ENCODE measurements at places on chromosomes 12 and 14.

DNA sequence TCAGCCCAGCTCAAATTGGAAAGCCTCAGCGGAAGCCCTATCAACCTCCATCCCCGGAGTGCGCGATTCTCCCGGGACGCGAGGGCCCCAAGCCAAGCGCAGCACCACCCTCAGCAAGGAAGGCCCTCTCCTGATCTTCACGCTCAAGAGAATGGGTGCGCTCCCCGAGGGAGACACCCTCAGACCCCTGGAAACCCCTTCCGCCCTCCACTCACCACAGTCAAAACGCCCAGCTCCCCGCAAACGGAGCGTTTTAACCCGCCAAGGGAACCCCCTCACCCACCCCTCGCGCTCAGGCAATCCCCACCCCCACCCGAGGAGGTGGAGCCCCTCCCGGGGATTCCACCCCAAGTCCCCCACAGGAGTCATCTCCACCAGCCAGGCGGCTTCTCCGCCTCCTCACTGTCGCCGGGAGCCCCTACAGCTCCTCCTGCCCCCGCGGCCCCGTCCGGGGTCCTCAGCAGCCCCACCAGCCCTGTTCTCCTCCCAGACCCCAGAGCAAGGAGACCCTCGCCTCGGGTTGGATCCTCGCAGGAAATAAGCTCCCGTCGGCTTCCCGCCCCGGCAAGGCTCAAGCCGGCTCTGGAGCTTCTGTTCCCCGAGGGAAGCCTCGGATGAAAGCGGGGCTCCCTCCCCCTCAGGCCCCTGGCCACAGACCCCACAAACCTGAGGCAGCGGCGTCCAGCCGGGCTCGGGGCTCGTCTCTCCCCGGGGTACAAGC, 507 bp downstream of the BAZ2A start:
- peak; percentile 92 for DNase-seq

DNA sequence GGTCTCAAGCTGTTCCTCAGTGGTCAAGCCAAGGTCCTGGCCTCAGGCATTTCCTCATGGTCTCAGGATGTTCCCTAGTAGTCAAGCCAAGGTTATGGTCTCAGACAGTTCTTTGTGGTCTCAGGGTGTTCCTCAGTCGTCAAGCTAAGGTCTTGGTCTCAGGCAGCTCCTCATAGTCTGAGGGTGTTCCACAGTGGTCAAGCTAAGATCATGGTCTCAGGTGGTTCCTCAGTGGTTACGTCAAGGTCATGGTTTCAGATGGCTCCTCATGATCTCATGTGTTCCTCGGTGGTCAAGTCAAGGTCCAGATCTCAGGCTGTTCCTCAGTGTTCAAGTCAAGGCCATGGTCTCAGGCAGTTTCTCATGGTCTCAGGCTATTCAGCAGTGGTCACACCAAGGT, 540.1 kb downstream of the VRK1 start:
- no peak for DNase-seq

DNA sequence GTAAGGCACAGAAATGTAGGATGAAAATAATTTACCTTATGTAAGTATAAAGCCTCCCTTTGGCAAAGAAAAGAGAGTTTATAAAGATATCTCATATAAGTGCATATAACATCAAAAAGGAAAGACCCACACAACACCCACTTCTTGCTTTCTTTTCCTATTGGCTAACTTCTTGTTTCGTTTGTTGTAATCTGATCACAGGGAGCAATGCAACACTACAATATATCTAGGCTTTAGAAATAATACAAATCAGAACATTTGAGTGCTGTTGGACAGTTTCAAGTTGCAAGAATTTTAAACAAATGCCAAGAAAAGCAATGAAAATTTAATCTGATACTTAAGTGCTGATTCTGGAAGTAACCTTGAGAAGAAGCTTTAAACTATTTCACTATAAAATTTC, 1.3 kb downstream of the FGD6 start:
- DNase-seq, result peak; percentile 75

GRCh38 chr14:76280221-76280620, 95.7 kb upstream of the ESRRB start:
- no peak for DNase-seq

DNA sequence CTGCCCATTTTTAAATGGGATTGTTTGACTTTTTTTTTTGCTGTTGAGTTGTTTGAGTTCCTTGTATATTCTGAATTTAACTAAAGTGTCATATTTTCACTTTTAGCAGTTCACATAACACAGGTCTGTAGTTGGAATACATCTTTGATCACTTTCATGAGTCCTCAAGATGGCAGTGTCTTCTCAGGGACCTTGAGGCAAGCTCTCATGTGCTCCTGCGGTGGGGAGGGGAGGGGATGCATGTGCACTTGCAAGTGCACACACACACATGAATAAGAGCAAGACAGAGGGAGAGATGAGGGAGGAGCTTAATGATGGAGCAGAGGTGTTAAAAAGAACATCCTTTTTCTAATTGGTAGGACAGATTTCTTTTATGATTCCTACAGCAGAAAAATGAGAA, 291.4 kb upstream of the OR4E1 start:
- DNase-seq, result no peak

GRCh38 chr12:56894698-56895368, 39.4 kb downstream of the SDR9C7 start:
- no peak for DNase-seq

DNA sequence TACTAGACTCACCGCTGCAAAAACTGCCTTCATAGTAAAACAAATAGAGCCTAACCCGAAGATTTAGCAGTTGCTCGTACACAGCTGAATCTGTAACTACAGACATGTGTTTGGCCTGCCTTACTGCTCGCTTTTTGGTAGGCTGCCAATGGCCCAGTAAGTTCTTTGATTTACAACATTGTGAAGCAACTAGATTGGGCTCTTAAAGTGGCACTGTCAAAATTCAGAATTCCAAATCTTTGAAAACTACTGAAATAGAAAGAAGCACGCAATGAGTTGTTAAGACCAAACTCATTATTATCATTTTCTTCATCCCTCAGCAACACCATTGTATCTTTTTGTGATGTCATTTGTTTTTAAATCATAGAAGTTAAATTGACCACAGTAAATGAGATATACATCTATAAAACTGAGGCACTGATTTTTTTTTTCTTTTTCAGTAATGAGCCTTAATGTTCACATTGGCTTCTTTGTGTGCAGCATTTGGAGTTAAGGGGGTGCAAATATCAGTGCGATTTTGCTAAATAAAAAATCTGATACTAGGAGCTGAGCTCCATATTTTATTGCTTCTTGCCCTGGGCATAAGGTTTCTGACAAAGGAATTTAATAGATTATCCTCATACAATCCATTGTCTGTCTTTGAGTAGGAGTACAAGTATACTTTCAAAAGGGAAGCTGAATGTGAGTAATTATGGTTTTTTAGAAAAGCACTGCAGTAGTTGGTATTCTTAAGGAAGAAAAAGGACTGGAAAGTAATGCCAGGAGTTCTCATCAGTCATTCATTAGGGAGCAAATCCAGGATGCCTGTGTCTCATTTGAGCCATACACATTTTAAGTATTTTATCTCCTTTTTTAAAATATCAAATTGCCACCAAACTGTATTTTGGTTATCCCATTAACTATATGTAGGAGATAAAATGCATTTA, 138.5 kb downstream of the KICS2 start:
- DNase-seq, result no peak

- no peak for DNase-seq
Measured at GRCh38 chr12:122437656-122438121, 15.2 kb upstream of the CLIP1 start.

DNA sequence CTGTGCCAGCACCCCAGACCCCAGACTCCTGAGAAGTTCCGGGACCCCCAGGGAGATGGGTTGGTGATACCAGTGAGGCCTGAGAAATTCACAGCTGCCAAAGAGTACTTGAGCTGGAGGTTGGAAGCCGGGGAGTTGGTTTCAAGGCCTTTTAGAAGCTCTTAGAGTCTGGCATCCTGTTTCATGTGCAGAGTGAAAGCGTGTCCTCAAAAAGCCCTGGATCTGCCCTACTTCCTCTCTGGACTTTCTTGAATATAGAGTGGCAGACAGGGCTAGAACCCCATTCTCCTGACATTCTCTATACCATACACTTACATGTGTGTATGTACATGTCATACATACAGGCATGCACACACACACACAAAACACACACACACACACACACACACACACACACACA, 31.3 kb upstream of the PPM1A start:
- peak; percentile 24 for DNase-seq

DNA sequence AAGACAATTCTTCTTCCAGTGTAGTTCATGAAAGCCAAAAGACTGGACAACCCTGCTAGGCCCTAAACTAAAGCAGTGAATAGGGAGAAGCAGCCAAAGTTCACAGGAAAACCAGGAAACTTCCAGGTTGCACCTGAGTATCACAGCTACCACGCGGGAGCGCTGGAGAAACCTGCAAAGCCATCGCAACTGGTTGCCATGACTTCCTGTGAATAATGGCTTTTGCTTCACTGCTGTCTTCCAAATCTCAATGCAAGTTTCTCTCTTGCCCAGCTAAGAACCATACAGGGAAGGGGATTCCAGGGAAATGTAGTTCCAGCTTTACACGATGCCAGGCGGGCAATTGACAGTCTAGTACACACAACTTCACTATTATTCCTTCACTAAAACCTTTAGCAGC, 114.1 kb downstream of the GXYLT1 start:
- no peak for DNase-seq

GRCh38 chr12:7344833-7345606, 41.1 kb downstream of the ACSM4 start:
- DNase-seq, result peak; percentile 74

DNA sequence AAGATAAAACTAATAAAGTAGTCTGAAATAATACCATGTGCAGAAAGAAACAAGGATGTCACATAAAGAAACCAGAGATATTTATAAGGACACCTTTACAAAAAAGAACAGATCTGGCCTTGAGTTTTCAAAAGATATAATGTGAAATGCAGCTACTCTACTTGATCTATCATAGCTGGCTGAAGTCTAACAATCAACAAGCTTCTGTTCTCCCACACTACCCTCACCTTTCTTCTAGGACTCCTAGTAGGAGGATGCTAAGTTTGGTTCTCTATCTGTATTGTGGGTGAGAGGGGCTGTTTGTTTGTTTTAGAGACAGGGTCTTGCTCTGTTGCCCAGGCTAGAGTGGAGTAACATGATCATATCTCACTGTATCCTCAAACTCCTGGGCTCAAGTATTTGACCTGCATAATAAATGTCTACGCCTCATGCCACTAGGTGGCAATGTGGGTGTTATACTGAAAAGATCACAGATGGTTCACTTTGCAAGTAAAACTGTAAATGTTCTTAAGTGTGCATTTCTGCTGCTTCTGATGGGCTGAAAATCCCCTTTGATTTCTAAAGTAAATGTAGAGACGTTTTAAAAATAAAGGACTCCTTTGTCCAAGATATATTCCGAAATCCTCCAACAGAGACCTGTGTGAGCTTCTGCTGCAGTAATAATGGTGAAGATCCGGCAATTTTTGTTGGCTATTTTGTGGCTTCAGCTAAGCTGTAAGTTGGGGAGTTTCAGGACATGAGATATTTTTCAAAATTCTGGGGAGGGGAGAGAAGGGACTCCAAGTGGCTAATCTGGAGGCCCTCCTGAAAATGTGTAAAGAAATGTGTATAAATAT, 269.3 kb downstream of the DAD1 start:
- peak; percentile 64 for DNase-seq

DNA sequence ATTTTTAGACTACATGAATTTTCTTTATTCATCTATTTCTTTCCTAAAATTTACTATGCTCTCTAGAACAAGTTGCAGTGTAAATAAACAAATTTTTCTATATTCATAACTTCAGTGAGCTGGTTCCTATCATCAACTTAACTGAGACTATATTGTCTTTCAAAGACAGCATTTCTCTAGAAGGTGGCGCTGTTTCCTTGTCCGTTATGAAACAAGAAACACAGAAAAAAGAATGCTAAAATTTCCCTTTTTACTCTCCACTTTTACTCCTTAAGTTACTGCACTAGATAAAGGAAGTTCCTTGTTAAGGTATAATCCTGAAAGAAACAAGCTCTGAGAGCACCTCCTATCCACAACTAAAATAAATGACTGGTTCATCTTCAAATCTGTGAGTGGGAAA, 8.2 kb upstream of the CLEC2A start:
- peak; percentile 71 for DNase-seq

- no peak for DNase-seq
Measured at GRCh38 chr12:104175726-104176247, 37.8 kb upstream of the NFYB start.

GRCh38 chr12:25286837-25287236, 36.1 kb upstream of the KRAS start:
- DNase-seq, result no peak

- DNase-seq, result no peak
Measured at GRCh38 chr12:12450043-12450471, 93.2 kb downstream of the BORCS5 start.

- no peak for DNase-seq
Measured at GRCh38 chr12:2353281-2353680, 300.5 kb downstream of the CACNA1C start.

- DNase-seq, result no peak
Measured at GRCh38 chr12:119809023-119809422, 68.1 kb downstream of the CIT start.

DNA sequence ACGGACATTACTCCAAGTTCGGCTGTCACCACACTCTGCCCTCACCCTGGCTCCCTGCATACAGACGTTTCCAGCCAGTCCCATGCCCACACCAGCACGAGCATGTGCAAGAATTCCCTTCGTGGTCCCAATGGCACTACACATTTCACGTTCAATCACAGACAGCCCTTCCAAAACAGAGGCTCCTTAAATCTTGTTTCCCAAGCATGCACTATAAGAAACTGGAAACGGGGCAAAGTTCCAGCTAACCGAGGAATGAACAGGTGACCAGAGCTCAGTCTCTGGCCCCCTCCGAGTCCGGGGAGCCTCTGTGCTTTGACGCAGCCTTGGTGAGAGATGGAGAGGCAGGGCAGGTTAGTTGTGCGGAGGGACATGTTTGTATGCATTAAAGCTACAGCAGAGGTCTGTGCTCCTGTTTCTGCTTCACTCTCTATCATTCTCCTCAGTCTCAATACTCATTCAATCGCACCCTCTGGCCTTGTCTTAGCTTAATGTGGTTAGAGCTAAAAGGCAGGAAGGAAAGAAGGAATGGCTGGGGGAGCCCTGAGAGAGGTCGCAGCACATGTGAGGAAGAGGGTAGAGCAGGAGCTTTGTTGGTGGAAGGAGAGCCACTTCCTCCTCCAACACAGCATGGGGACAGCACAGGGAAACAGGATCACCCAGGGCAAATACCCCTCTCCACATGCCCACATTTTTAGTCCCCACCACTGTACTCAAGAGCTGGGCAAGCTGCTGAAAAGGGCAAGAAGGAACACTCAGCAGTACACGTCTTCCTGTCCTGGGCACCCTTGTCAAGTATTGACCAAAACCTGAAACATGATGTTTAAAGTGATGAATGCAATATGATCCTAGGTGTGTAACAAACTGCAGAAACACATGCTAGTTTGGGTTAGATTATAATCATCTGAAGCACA, 12.2 kb upstream of the SELPLG start:
- no peak for DNase-seq

- DNase-seq, result no peak
Measured at GRCh38 chr14:65184032-65184764, 81.9 kb upstream of the MAX start.

- DNase-seq, result peak; percentile 61
Measured at GRCh38 chr12:75481774-75482173, 1.2 kb downstream of the GLIPR1 start.

Data from suppressor macrophage treated with lipopolysaccharide for 1 hour (primary cell).